NCI-H146 (cell line): ENCODE measurements at places on chromosomes 5 and 9.

- DNase-seq: peak; percentile 27
Observed at GRCh38 chr5:11384441-11385250, 519.6 kb downstream of the CTNND2 start.

GRCh38 chr5:32319392-32319791, 6.7 kb upstream of the MTMR12 start:
- DNase-seq: no peak

DNA sequence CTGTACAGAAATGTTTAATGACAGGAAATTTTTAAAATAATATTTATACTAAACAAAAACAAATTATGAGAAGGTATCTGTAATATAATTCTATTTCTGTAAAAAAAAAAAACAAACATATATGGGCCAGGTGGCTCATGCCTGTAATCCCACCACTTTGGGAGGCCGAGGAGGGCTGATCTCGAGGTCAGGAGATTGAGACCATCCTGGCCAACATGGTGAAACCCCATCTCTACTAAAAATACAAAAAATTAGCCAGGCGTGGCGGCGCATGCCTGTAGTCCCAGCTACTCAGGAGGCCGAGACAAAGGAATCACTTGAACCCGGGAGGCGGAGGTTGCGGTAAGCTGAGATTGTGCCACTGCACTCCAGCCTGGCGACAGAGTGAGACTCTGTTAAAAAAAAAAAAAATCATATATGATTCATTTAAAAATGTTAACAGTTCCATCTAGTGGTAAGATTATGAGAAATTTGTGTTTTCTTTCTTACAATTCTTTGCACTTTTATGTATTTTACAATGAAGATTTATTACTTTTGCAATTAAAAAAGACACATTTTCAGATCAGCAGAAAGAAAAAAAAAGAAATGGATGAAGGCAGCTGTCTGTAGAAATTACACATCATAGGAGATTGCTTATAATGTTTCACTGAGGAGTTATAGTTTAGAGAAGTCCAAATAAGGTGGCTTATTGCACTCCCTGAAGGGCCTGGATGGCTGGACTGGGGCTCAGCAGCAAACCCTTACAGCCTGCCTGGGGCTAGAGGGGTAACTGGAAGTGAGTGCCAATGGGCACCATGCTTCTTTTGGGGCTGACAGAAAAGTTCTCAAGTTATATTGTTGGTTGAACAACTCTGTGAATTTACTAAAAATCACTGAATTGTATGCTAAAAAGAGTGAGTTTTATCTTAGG, 20.3 kb downstream of the C9orf153 start:
- DNase-seq: no peak

DNA sequence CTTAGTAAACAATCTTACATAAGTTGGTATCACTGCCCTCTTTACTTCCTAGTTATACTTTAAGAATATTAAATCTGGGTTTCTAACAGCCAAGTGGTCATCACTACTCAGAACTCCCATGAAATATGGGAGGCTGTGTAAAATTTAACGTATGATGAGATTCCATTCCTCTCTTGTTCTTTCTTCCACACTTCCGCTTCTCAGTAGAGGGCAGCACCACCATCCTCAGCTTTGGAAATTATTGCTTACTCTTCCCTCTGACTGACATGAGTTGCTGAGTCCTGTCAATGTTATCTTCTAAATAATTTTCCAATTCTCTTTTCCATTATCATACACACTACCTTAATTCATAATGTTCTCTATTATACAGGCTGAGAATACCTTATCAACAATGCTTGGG, 194.0 kb downstream of the RFX3 start:
- DNase-seq: peak; percentile 15

GRCh38 chr5:113514289-113514635, 768 bp downstream of the YTHDC2 start:
- no peak for DNase-seq

DNA sequence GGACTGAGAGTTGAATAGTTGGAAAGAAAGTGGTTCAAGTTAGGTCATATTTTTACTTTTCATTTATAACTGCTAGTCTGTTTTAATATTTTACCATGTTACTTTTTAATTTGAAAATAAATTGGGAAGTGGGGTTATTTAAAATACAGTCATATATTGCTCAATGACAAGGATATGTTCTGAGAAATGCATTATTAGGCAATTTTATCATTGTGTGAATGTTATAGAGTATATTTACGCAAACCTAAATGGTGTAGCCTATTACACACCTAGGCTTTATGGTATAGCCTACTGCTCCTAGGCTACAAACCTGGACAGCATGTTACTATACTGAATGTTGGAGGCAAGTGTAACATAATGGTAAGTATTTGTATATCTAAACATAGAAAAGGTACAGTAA, 5.2 kb downstream of the CCDC152 start:
- no peak for DNase-seq

- peak; percentile 34 for DNase-seq
Observed at GRCh38 chr9:21833090-21833801, 30.8 kb downstream of the MTAP start.

DNA sequence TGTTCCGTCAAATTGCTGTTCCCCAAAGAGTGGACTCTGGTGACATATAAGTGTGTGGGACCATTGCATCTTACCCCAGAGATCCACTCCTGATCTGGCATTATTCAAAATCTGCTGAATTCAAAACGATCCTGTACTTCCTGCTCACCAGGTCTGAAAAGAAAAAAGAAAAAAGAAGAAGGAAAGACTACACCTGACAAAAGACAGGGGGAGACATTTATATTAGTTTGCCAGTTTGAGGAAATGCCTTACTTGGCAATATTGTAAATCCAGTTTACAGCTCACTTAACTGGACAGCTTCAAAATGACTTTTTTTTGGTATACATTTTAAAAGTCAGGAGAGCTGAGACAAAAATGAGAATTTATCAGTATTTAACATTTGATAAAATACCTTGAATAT, 15.0 kb upstream of the GRHPR start:
- no peak for DNase-seq

DNA sequence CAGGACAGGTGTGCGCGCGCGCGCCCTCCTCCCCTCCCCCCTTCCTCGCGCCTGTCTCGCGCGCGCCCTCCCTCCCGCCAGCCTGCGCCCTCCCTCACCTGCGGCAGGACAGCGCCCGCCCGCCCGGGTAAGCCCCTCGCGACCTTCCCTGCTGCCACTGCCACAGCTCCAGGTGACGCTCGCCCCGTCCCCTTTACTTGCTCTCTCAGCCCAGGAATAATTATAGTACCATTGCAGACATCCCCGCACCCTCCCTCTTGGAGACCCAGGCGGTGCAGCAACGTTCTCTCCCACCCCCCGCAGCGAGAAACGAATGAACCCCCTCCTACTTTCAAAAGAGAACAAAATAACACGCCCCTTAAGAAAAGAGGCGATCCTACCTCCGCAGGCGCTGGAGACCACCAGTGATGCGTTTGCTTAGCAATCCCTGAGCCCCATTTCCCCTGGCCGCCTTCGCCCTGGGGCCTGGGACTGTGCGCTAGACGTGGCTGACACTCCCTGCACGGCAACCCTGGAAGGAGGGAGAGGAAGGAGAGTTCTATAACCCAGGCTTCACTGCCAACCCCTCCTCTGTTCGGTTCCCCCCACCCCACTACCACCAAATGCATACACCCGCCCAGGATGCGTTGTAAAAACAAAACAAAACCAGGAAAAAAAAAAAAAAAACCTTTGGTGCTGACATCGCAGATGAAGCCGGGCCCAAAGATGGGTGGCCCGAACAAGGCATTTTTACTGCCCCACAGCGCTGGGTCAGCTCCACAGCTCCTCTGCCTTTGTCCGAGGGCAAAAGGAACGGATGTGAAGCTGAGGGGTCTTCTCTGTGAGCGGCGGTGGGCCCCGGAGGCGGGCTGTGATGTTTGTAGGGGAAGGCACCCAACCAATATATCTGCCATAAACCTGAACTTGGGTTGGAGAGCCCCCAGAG, 5.6 kb upstream of the PURA start:
- no peak for DNase-seq

DNA sequence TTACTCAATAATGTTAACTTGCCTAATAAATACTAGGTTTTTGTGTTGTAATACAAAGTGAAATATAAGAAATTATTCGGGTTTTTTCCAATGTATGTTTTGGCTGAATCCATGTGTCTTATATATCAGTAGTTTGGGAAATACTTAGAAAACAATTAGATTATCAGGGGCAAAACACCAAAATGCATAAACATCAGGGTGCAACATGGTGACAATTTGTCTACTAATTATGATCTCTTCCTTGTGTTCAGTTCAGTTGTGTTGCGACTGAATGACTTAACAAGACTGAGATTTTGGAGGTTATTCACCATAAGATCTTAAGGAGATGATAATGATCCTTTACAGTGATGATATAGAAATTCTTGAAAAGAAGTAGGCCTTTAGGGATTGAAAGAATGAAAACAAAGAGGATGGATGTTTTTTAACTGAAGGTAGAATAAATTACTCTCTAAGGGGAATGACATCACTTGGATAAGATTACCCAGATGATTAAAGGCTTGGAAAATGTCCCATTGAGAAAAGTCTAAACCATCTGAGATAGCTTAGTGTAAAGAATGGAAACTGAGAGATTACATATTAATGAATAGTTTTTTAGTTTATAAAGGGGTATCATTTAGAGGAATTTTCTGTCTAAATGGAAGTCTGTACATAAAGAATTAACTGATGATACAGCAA, 415.8 kb downstream of the SPATA31D1 start:
- no peak for DNase-seq

- no peak for DNase-seq
Observed at GRCh38 chr5:173295796-173296195, 32.4 kb downstream of the STC2 start.

DNA sequence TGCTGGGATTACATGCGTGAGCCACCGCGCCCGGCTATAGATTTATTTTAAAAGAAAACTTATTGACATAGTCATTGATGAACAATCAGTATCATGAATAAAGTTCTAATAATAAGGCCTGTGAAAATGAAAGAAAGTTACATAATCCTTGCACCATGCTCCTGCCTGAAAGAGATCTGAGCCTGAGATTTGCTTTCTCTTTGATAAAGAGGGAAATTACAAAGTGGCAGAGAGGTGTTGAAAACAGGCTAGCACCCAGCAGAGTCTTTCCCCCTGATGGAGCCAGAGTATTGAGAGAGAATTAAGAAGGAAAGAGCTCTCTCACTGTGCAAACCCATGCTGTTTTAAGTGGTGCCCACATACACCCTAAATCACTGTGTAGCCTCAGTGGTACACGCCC, 37.2 kb downstream of the SLC6A7 start:
- no peak for DNase-seq

GRCh38 chr9:134191455-134192209, 27.3 kb upstream of the RNU6ATAC start:
- no peak for DNase-seq

GRCh38 chr5:150780187-150780692, 1.7 kb downstream of the SMIM3 start:
- DNase-seq: no peak

DNA sequence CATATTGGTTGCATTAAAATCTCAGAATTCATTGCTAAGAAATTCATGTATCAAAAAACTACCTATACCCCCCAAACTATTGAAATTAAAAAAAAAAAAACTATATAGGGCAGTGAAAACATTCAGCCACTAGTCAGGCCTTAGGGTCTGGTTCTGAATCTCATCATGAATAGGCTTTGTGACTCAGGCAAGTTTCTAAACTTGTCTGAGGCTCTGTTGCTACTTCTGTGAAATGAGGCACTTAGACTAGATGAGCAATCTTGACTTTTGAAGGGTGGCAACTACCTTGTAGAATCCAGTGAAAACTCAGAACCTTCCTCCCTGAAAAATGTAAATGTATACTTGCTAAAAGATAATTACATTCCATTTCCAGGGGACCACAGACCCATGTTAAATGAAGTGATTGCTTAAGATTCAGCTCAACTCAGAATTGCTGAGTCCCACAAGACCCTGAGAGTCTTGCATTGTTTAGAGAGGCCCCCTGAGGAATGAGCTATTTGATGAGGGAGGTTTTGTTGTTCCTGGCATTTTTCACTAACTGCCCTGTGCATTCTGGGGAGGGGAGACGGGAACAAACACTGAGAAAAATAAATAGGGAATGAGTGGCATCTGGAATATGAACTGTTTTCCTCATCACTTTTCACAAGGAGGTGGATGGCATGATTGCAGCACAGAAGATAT, 29.5 kb downstream of the RAI14 start:
- DNase-seq: no peak

DNA sequence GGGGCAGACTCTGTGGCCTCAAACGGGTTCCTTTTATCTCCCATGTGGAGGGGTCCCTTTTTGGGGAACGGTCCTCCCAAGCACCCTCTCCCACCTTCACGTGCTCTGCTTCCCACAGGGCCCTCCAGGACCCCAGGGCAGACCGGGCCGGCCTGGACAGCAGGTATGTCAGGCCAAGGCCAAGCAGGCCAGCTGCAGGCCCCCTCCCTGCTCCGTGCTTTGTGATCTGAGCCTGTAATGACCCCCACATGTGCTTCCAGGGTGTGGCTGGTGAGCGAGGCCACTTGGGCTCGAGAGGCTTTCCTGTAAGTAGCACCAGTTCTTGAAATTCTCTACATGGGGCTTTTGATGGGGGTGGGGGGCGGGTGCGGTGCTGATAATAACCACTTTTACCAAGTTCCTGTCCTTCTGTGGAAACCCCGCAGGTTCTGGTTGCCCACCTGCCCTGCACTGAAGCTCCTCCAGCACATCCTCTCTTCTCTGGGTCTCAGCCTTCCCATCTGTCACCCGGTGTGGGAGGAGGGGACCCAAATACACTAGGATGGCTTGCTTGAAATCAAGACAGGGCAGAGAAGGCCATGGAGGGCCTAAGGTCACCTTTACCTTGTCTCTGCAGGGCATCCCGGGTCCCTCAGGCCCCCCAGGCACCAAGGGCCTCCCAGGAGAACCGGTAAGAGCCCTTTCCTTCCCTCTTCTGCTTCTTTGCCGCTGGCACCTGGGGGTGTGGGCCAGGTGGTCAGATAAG, 57.9 kb upstream of the ORM1 start:
- no peak for DNase-seq

DNA sequence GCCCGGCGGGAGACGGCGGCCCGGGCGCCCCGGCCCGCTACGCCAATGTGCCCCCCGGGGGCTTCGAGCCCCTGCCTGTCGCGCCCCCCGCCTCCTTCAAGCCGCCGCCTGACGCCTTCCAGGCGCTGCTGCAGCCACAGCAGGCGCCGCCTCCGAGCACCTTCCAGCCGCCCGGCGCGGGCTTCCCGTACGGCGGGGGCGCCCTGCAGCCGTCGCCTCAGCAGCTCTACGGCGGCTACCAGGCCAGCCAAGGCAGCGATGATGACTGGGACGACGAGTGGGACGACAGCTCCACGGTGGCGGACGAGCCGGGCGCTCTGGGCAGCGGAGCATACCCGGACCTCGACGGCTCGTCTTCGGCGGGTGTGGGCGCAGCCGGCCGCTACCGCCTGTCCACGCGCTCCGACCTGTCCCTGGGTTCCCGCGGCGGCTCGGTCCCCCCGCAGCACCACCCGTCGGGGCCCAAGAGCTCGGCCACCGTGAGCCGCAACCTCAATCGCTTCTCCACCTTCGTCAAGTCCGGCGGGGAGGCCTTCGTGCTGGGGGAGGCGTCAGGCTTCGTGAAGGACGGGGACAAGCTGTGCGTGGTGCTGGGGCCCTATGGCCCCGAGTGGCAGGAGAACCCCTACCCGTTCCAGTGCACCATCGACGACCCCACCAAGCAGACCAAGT, 723 bp downstream of the SNX18 start:
- peak; percentile 53 for DNase-seq
